Panc1 (cell line): ENCODE measurements at places on chromosomes 3 and 15.

- DNase-seq: no peak
These were observed 5.5 kb upstream of the BUB1B start for GRCh38 chr15:40155270-40155910.

- DNase-seq: no peak
These were observed 57.5 kb downstream of the TPRG1 start for GRCh38 chr3:189229196-189229828.

DNA sequence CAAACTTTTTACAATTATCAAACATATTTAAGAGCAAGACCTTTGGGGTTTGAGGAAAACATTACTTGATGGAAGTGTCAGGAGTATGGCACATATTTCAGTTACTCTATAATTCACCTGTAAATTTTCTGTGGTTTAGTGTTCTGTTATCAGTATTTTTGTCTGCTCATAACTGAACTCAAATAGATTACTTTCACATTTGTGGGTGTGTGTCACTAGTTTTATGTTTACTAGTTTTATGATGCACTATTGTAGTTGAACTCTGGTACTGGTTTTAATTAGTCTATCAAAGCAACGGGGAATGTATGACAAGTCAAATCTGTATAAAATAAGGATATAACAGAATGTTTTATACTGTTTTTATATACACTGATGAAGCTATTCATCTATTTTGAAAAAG lies 27.2 kb downstream of the OXSM start:
- DNase-seq: no peak

GRCh38 chr3:12894629-12895028 lies 53.3 kb upstream of the RPL32 start:
- no peak for DNase-seq

DNA sequence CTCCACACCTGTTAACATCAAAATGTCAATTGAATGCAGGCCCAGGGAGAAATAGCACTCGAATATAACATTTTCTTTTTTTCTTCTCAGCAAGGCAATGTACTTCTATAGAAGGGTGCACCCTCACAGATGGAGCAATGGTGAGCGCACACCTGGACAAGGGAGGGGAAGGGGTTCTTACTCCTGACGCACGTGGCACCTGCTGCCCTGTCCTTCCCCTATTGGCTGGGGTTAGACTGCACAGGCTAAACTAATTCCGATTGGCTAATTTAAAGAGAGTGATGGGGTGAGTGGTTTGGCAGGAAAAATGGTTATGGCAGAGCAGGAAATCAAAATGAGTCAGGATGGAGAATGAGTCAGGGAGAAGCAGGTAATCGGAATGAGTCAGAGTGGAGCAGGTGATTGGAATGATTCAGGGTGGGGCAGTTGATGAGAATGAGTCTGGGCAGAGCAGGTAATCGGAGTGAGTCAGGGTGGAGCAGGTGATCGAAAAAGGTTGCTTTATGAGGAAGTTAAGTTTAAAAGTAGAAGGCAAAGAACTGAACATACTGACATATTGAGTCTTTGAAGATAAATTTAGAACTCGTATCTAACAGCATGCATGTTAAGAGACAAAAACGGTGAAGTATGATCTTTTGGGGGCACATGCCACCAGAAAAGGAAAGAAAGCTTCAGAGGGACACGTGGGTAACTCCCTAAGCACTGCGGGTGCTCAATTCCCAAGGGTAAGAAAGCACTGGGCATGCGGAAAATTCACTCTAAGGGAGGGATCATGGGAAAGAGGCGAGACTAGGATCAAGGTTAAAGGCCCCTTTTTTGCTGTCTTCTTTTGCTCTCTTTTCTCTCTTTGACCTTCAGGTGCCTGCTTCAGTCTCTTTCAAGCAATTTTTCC lies 72.9 kb upstream of the GALNT15 start:
- no peak for DNase-seq

DNA sequence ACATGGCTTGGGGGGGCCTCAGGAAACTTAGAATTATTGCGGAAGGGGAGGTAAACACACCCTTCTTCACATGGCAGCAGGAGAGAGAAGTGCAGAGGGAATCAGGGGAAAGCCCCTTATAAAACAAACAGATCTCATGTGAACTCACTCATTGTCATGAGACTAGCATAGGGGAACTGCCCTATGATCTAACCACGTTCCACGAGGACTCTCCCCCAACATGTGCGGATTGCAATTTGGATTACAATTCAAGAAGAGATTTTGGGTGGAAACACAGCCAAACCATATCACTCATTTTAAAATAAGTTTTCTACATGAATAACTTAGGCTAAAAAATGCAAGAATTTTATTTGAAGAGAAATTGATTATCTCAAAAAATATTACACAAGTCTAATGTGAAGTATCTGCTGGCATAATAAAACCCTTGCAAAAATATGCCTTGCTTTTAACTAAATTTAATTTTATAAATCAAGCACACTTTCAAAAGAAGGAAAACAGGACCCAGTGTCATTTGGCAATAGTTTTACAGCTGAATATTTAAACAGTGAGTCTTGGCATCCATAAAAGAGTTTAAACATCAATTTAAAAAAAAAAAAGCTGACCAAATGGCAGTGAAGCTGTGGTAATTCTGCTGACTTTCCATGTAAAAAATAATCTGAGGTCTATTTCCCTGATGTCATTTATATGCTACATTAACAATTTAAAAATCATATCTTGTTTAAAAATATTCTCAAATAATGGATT lies 1057.2 kb downstream of the NAALADL2 start:
- DNase-seq: no peak

GRCh38 chr15:47405365-47406162 lies 311.7 kb upstream of the SEMA6D start:
- DNase-seq: no peak

GRCh38 chr3:137988982-137989381 lies 21.0 kb upstream of the CLDN18 start:
- no peak for DNase-seq

DNA sequence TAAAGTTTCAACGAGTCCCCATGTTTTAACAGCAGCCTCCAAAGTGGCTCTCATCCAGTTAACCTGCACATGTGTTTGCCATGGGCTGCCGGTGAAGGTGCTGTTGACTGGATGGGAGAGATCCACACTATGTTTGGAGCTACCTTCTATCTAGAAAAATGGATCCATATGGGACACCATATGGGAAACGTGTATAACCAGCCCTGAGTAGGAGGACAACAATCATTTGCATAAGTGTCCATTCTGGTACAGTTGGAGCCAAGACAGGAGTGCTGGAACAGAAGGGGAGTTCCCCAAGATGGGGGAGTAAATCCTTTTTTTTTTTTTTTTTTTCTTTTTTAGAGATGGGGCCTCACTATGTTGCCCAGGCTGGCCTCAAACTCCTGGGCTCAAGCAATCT lies 36.6 kb downstream of the MKRN2 start:
- DNase-seq: no peak

DNA sequence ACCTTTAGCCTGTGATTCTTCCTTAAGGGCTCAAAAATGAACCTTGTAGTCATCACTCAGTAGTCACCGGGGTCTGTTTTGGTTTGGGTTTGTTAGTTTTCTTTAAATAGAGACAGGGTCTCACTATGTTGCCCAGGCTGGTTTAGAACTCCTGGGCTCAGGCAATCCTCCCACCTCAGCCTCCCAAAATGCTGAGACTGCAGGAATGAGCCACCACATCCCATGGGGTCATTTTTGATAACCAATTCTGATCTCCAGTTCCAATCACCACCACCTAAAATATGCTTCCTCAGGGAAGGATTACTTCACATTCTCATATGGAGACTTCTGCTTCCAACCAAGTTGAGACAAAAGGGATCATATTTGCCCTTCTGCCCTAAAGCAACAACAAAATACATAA lies 22.1 kb downstream of the ATP13A3 start:
- no peak for DNase-seq

GRCh38 chr3:42800251-42800650 lies 4.0 kb downstream of the HIGD1A start:
- DNase-seq: no peak

DNA sequence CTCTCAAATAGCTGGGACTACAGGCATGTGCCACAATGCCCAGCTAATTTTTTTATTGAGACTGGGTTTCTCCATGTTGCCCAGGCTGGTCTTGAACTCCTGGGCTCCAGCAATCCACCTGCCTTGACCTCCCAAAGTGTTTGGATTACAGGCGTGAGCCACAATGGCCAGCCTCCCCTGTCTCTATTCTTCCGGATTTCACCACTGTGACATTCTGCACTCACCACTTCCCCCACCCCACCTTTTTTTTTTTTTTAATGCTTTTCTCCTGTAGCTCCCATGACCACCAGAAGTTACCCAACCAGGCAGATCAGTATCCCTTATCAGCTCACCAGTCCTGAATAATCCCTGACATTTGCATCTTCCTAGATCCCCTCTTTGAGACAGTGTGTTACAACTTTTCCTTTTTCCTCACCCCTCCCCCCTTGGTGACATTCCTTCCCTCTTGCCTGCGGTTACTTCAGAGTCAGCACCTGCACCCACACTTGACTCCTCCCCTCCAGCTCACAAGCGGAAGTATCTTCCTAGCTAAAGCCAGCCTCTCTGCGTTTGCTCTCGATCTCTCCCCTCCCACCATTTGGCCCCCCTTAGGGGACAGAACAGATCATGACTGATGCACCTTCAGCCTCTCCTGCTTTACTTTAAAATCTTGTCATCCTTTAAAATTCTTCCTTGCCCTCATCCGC lies 13.5 kb upstream of the ZNF592 start:
- DNase-seq: no peak

- no peak for DNase-seq
These were observed 139.3 kb upstream of the HES1 start for GRCh38 chr3:193996641-193997089.

DNA sequence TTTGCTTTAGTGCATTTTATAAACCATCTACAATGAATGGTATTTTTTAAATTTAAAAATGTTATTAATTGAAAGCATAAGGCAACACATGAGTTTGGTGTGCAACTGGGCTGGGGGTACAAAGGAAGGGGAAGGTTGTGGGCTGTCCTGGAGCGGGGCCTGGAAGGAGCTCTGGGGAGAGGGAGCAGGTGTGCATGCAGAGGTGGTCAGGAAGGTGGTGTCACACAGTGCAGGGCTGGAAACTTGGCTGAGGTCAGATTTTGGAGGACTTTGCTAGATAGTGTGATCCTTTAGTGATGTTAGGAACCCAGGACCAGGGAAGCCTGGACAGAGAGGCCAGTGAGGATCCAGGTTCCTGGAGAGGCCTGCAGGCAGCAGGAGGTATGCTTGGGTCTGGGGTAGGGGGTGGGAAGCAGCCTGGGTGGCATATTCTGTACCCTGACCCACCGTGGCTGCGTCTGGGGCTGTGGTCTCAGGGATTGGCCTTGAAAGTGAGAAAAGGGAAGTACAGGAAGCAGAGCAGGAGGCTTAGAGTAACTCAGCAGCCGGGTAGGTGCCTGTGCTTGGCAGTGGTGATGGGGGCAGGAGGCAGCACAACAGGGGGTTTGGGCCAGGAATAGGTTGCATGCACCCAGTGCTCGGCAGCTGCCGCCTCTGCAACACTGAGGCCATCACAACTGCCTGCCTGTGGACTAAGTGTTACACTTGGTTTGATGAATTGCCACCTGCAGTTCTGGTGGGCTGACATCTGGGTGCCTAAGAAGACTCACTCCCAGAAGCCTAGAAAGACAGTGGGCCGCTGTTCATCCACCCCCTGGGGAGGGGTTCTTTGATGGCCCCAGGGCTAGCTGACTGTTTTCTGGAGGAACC lies 33.0 kb downstream of the KY start:
- DNase-seq: no peak

DNA sequence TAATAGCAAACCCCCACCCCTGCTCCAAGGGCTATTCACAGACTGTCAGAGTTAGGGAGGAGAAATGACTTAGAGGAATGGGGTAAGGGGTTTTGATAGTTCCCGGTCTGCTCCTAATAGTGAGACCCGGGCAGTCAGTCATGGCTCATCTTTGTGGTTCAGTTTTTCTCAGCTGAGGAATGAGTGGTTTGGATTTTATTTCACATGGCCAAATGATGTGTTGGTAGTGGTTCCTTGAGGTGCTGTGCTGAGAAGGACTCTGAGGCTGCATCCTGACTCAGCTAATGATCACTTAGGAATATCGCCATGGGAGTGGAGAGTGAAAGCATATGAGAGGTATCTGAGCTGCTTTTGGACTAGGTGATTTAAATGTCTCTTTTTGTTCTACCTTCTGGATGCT lies 80.2 kb downstream of the LPP start:
- no peak for DNase-seq

DNA sequence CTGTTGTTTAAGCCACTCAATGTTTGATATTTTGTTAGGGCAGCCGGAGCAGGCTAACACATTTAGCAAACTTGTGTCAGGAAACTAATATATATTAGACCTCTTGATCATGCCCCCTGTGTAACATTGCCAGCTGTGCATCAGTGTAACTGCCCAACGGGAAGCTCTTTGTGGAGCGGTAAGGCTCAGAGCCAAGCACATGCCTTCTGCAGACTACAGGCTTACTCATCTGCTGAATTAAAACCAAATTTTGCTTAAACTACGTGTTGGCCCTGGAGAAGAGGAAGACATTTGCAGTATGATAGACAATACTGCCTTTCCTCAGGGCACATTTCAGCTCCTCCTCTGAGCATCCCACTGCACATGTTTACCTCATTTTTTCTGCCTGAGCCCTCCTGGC lies 50.5 kb upstream of the KCNMB2 start:
- no peak for DNase-seq

GRCh38 chr15:38438031-38438986 lies 15.6 kb upstream of the FAM98B start:
- no peak for DNase-seq

GRCh38 chr15:29242456-29243242 lies 27.0 kb downstream of the NSMCE3 start:
- DNase-seq: no peak

DNA sequence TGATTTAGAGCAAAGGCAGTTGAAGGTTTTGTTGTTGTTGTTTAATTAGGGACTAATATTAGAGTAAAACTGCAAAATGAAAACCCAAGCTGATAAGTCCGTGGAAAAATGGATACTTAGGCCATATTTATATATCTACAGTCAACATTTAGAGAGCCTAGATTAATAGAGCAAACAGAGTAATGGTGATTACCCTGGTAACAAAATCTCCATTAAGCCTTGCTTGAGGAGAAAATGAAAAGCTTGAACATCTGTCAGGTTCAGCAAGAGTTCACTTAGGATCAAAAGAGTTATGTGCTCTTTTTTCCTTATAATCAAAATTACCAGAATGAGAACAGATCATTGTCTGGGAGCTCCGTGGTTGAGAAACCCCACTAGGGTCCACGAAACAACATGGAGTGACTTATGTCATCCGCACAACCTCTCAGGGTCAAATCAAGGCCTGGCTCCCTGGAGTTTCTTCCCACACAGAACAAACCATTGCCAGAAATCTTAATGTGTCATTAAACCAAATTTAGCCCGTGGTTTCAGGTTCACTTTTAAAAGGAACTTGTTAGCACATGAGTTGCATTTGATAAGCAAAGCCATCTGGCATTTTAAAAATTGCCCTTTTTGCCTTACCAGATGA lies 381.2 kb downstream of the GABRB3 start:
- DNase-seq: no peak

- DNase-seq: no peak
These were observed 901 bp upstream of the RASSF1 start for GRCh38 chr3:50341537-50341936.

GRCh38 chr15:74337607-74338211 lies 29.7 kb downstream of the CYP11A1 start:
- no peak for DNase-seq

- DNase-seq: no peak
These were observed 232.6 kb downstream of the ABHD5 start for GRCh38 chr3:43923104-43923882.
